Kidney (tissue), 22 donors: ENCODE measurements at places on chromosomes 7 and 10. TPM values are rescaled to one million over a fixed set of nuclear protein-coding genes. Genes with fewer than 3 reads are reported as not detected.
A peak's percentile ranks its signal among the peaks of the same experiment; 100 is the strongest.

DNA sequence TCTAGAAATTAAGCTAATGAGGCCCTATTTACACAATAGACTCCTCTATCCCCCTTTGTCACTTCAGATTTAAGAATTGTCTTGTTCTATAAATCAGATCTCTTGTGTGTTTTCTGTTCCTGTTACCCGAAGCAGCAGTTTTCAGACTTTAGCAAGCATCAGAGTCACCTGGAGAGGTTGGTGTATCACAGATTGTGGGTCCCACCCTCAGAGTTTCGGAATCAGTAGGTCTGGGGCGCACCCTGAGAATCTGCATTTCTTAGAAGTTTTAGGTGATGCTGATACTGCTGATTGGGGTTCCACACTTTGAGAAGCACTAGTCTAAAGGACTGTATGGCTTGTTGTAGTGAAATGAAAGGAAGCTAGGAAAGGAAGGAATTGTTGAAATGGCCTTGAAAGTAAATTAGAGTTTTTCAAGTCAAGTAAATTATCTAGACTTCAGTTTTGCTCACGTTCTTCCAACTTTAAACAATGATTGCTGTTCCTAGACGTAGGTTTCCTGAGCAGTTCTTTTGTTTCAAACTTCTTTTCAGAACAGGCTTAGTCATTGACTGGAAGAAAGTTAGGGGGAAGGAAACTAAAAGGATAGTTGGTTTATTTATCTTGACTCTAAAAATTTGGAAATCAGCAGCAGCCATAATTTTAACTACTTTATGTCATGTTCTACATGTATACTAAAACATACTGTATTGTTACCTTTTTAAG lies 15.7 kb downstream of the BPGM start:
- no peaks in the 10 kb centered on the region for H3K27me3 ChIP-seq
- peaks cover 2% of the 10 kb centered on the region for H3K36me3 ChIP-seq
- no peak overlapping the region for H3K27ac ChIP-seq

GRCh38 chr10:9253121-9253520 lies 1198.6 kb downstream of the GATA3 start:
- H3K27ac ChIP-seq = no peak overlapping the region
- no peaks in the 10 kb centered on the region for H3K4me1 ChIP-seq
- no peak for DNase-seq
- no peaks in the 10 kb centered on the region for H3K27me3 ChIP-seq
- no peak overlapping the region for H3K4me3 ChIP-seq

DNA sequence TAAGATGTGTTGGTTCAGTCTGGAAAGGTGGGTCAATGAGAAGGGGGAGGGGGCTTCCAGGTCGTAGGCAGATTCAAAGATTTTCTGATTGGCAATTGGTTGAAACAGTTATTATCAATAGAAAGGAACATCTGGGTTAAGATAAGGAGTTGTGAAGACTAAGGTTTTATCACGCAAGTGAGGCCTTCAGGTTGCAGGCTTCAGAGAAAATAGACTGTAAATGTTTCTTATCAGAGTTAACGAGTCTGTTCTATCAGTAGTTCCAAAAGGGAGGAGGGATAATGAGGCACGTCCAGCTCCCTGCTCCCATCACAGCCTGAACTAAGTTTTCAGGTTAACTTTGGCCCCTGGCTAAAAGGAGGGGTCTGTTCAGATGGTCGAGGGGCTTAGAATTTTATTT lies 11.1 kb upstream of the CFAP46 start:
- DNase-seq = no peak
- no peak overlapping the region for H3K27ac ChIP-seq
- H3K27me3 ChIP-seq = no peaks in the 10 kb centered on the region
- H3K36me3 ChIP-seq = no peaks in the 10 kb centered on the region
- no peak overlapping the region for H3K4me3 ChIP-seq

DNA sequence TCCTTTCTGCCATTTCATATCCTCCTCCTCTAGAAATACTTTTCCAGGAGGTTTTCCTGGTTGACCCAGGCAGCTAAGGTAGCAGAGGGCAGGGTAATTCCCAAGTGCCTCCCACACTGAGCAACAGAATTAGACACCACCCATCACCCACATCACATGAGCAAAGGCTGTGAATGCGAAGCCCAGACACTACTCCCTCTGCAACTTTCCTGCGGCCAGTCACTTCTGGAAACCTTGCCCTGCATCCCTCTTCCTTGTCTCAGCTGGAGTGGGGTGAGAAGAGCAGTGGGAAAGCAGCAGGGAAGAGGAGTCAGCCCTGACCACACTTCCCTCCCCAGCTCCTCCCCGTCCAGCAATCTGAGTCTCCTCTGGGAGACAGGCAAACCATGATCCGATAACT lies 15.2 kb downstream of the TMEM176B start:
- H3K4me1 ChIP-seq = peaks cover 11% of the 10 kb centered on the region
- no peaks in the 10 kb centered on the region for H3K36me3 ChIP-seq
- H3K4me3 ChIP-seq = no peak overlapping the region
- H3K27ac ChIP-seq = peak overlapping the region; percentile 90

- H3K27ac ChIP-seq = no peak overlapping the region
- no peak overlapping the region for H3K4me3 ChIP-seq
- no peaks in the 10 kb centered on the region for H3K4me1 ChIP-seq
- DNase-seq = no peak
- no peaks in the 10 kb centered on the region for H3K27me3 ChIP-seq
Observed at GRCh38 chr7:25187932-25188331, 40.4 kb downstream of the NPVF start.

DNA sequence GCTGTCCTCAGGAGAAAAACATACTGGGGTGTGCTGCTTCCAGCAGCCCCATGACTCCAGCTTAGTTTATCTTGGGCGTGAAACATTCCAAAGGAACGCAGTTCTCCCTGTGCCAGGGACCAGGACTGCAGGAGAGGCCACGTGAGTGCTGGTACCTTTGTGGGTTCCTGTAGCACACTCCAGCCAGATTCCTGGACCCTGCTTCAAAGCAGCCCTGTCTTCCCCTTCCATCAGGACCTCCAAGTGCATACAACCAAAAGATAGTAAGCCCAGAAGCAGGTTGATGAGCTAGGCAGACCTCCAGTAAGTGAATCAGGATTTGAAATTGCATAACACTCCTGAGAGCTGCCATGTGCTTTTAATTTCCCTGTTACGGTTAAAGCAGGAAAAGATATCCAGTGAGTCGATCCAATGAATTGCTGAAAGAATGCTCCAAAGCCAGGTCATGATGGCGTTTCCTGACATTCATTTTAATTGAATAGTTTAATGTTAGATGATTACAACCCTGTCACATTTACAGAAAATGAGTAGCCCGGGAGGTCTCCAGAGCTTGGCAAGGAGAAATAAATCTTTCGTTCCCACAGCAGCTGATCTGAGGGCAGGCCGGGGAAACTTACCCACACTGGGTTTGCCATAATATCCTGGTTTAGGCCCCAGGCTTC lies 38.9 kb upstream of the CPXM2 start:
- DNase-seq = no peak
- H3K4me3 ChIP-seq = no peak overlapping the region
- no peaks in the 10 kb centered on the region for H3K4me1 ChIP-seq
- H3K27me3 ChIP-seq = no peaks in the 10 kb centered on the region
- no peaks in the 10 kb centered on the region for H3K36me3 ChIP-seq

- H3K4me1 ChIP-seq = no peaks in the 10 kb centered on the region
- no peaks in the 10 kb centered on the region for H3K27me3 ChIP-seq
- H3K27ac ChIP-seq = no peak overlapping the region
- no peaks in the 10 kb centered on the region for H3K36me3 ChIP-seq
- DNase-seq = no peak
Observed at GRCh38 chr7:22627136-22627535, 99.9 kb upstream of the IL6 start.

DNA sequence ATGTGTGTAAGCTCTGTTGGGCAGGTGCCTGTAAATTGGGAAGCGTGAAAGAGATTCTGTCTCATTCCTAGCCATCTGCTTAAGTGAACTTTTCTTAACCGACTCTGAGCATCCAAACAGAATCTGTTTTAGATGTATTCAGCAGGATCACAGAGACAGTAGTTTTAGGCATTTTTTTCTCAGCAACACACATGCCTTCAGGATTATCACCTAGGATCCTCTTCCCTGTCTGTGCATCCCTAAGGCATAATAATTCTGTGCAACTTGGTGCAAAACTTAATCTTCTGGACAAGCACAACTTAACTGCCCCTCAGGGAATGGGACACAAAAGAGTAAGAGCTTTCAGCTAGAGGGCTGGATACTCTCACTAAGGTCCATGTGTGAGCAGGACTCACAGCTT lies 284.8 kb downstream of the C7orf25 start:
- H3K36me3 ChIP-seq = no peaks in the 10 kb centered on the region
- H3K4me3 ChIP-seq = no peak overlapping the region
- H3K27me3 ChIP-seq = no peaks in the 10 kb centered on the region
- no peaks in the 10 kb centered on the region for H3K4me1 ChIP-seq
- H3K27ac ChIP-seq = no peak overlapping the region

Gene EEPD1
- 6.3 TPM for total RNA-seq

Gene UCMA
- total RNA-seq = not detected

Gene LRRC17
- 4.0 TPM for total RNA-seq

Gene CCSER2
- 46.4 TPM for total RNA-seq
